HCT116 (cell line): ENCODE measurements at places on chromosomes 6 and 20. TPM values are rescaled to one million over a fixed set of nuclear protein-coding genes. Genes with fewer than 3 reads are reported as not detected.

The SLC16A10 gene
- 8.3 TPM for total RNA-seq

The TINAG gene
- total RNA-seq, result not detected

The CSTF1 gene
- total RNA-seq, result 44.5 TPM

The SLPI gene
- total RNA-seq, result 5.4 TPM

The TNXB gene
- total RNA-seq, result 8.5 TPM

The MATN4 gene
- 0.64 TPM for total RNA-seq

The PARD6B gene
- total RNA-seq, result 41.3 TPM

DNA sequence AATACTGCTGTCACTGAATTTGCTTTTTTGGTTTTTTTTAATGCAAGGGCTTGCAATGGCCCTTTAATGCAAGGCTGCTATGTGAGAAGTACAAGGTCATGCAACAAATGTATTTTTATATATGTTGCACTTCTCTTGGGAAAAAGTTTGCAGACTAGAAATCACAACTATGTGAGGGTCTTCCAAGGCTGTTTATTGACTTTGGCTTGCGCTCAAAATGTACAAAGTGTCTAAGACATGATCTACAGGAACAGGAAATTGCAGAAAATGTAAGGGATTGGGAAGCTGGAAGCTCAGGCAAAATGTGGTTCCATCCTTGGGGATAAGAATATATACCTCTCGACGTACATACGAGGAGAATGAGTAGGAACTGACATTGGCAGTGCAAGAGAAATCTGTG lies 92.2 kb upstream of the F13A1 start:
- H3K27me3 ChIP-seq, result peaks cover 33% of the 10 kb centered on the region; the same call in 1 of the 2 replicates
- no peak overlapping the region for H3K4me3 ChIP-seq
- H3K4me1 ChIP-seq, result no peaks in the 10 kb centered on the region
- no peak for DNase-seq
- no peak overlapping the region for H3K27ac ChIP-seq

DNA sequence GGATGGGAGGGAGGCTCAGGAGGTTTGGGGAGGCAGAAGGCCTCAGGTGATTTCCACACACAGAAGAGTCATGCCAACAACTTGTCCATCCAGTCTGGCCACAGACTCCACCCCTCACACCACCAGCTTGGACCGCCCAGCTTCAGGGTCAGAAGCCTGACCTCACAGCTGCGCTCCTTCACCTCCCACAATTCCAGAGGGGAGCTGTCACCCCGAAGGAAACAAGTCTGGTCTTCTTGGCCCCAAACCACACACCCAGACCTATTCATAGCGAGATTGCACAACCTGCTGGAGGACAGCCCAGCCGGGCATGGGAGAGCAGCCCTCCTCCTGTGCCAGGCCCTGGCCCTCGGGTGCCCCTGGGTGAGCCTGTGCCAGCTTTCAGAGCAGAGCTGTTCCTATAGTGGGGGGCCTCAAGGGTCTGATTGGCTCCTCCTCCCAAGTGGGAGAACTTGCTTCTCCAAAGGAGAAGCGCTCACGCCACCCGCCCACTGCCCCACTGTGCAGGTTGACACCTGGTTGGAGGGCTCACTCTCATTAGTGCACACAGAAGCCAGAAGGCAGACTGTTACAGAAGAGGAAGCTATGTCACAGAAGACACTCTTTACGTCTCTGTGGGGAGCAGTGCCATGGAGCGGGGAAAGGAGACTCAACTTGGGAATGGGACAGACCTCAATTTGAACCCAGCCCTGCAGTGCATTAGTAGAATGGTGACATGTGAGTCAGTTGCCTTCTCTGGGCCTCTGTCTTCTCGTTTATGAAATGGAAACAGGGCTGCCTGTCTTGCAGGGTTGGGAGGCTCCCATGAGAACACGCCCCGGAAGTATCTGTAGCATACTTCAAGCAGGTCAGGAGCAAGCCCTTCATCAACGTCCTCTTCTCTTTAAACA lies 128.8 kb downstream of the FOXO3 start:
- H3K27ac ChIP-seq, result peak overlapping the region; percentile 32
- peak; percentile 57 for DNase-seq
- peaks cover 44% of the 10 kb centered on the region for H3K4me1 ChIP-seq
- H3K36me3 ChIP-seq, result no peaks in the 10 kb centered on the region
- peak overlapping the region; percentile 4; the same call in 1 of the 2 replicates for H3K4me3 ChIP-seq

- H3K36me3 ChIP-seq, result no peaks in the 10 kb centered on the region
- H3K4me1 ChIP-seq, result peaks cover 8% of the 10 kb centered on the region; the same call in 1 of the 2 replicates
- DNase-seq, result no peak
- no peaks in the 10 kb centered on the region for H3K27me3 ChIP-seq
- H3K27ac ChIP-seq, result no peak overlapping the region
- H3K4me3 ChIP-seq, result no peak overlapping the region
These were observed 398.4 kb downstream of the BTBD9 start for GRCh38 chr6:38241200-38241871.

DNA sequence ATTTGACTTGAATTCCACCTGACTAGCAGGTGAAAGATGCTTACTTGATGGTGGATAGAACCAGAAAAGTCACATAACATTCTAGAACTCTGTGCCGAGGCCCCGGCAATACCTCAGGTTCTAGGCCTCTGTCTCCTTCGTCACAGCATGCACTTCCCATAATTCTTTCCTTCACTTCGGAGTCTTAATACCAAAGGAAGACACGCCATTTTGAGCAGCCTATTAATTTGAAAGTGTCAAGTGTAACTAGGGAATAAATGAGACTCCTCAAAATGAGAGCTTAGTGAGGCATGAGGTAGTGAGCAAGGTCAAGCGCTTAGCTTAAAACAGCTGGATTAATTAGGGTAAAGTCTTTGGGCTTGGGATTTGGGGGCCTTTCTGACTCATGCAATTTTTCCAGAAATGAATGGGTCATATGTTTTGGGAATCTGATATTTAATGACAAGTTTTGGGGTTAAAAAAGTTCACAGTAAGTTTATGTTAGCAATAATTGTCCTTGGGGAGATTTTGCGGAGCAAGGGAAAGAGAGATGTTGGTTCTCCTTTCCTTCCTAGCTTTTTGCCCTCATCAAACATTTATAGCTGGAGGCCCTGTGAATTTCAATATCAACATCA lies 29.1 kb upstream of the SGK1 start:
- no peaks in the 10 kb centered on the region for H3K27me3 ChIP-seq
- no peak for DNase-seq
- H3K36me3 ChIP-seq, result no peaks in the 10 kb centered on the region
- no peak overlapping the region for H3K27ac ChIP-seq
- no peaks in the 10 kb centered on the region for H3K4me1 ChIP-seq

DNA sequence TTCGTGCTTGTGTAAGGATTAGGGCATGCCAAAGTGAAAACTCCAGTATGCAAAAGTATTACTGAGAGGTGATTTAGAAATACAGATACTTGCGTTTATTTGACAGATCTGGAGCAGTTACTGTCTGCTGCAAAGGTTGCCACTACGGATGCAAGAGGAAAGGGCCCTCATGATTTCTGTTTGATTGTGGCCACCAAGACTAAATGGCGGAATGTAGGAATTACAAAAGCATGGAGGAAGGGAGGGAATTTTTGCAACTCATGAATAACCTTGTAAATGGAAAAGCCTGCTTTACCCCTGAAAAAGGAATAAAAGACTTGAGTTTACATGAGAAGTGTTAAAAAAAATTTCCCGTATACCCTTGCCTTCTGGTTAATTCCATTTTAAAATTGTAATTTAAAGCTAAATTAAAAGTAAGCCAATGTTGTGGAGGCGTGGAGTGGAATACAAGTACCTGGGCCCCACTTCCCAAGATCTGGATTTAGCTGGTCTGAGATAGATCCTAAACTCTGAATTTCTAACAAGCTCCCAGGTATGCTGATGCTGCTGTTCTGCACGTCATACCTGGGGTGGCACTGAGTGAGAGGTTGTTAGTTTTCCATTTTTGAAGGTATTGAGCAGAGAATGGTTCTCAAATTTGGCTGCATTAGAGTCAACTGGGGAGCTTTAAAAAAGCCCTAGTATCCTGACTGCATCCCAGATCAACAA lies 56.6 kb upstream of the NKX2-2 start:
- H3K4me1 ChIP-seq, result no peaks in the 10 kb centered on the region
- no peak for DNase-seq
- no peak overlapping the region for H3K27ac ChIP-seq
- peaks cover 17% of the 10 kb centered on the region for H3K27me3 ChIP-seq

GRCh38 chr6:33828764-33829731 lies 25.2 kb upstream of the MLN start:
- no peaks in the 10 kb centered on the region for H3K36me3 ChIP-seq
- no peak overlapping the region for H3K4me3 ChIP-seq
- peaks cover 12% of the 10 kb centered on the region; the same call in 1 of the 2 replicates for H3K4me1 ChIP-seq
- H3K27ac ChIP-seq, result no peak overlapping the region
- DNase-seq, result no peak

DNA sequence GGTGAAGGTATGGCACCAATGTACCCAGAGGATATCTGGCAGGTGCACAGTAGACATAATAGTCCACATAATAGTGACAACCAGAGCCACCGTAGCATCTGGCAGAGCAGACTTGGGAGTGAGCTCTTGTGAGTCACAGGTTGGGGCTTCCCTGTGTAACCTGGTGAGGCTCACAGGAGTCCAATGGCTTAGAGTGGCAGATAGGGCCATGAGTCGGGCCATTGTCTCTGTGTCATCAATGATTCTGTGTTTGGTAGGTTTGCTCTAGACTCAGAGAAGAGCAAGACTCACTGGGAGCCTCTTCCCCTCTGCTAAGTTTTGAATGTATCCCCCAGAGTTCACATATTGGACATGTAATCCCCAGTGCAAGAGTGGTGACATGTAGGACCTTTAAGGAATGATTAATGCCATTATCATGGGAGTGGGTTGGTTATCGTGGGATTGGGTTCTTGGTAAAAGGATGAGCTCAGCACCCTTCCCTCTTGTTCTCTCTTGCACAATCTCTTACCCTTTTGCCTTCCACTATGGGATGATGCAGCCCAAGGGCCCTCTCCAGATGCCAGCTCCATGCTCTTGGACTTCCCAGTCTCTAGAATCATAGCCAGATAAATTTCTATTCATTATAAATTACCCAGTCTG lies 22.6 kb upstream of the SIRPA start:
- peaks cover 4% of the 10 kb centered on the region; the same call in 1 of the 2 replicates for H3K4me1 ChIP-seq
- no peaks in the 10 kb centered on the region for H3K36me3 ChIP-seq
- H3K4me3 ChIP-seq, result no peak overlapping the region
- H3K27ac ChIP-seq, result no peak overlapping the region
- H3K27me3 ChIP-seq, result no peaks in the 10 kb centered on the region

DNA sequence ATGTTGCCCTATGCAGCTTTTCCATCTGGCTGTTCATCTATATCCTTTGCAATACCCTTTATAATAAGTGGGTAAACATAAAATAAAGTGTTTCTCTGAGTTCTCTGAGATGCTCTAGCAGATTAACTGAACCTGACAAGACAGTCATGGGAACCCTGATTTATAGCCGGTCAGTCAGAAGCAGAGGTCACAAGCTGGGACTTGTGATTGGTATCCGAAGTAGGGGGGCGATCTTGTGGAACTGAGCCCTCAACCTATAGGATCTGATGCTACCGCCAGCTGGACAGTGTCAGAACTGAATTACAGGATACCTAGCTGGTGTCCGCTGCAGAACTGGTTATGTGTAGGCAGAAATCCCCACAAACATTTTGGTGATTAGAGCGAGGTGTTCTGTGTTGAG lies 39.0 kb downstream of the SLC17A5 start:
- peaks cover 5% of the 10 kb centered on the region for H3K36me3 ChIP-seq
- DNase-seq, result no peak
- no peak overlapping the region for H3K27ac ChIP-seq
- H3K4me1 ChIP-seq, result no peaks in the 10 kb centered on the region

DNA sequence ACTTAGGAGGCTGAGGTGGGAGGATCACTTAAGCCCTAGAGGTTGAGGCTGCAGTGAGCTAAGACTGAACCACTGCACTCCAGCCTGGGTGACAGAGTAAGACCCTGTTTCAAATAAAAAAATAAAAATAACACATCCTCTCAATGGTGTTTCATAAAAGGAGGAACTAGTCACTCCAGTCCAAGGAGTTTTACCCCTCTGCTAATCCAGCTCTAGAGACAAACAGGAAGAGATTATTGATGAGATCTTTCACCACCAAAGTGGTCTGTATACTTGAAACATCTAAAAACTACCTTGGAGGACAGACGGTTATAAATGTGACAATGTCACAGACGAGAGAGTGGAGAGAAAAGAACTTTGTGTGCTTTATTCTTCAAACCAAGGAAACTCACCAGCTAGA lies 58.2 kb downstream of the PIGU start:
- DNase-seq, result no peak
- H3K27me3 ChIP-seq, result no peaks in the 10 kb centered on the region
- no peaks in the 10 kb centered on the region for H3K4me1 ChIP-seq

GRCh38 chr6:14459315-14459714 lies 341.7 kb downstream of the CD83 start:
- no peaks in the 10 kb centered on the region for H3K27me3 ChIP-seq
- no peak overlapping the region for H3K27ac ChIP-seq
- no peaks in the 10 kb centered on the region for H3K36me3 ChIP-seq
- no peak overlapping the region for H3K4me3 ChIP-seq

- no peaks in the 10 kb centered on the region for H3K27me3 ChIP-seq
- H3K4me3 ChIP-seq, result no peak overlapping the region
- no peak overlapping the region for H3K27ac ChIP-seq
- no peaks in the 10 kb centered on the region for H3K4me1 ChIP-seq
These were observed 282.0 kb downstream of the BCKDHB start for GRCh38 chr6:80388507-80388906.

DNA sequence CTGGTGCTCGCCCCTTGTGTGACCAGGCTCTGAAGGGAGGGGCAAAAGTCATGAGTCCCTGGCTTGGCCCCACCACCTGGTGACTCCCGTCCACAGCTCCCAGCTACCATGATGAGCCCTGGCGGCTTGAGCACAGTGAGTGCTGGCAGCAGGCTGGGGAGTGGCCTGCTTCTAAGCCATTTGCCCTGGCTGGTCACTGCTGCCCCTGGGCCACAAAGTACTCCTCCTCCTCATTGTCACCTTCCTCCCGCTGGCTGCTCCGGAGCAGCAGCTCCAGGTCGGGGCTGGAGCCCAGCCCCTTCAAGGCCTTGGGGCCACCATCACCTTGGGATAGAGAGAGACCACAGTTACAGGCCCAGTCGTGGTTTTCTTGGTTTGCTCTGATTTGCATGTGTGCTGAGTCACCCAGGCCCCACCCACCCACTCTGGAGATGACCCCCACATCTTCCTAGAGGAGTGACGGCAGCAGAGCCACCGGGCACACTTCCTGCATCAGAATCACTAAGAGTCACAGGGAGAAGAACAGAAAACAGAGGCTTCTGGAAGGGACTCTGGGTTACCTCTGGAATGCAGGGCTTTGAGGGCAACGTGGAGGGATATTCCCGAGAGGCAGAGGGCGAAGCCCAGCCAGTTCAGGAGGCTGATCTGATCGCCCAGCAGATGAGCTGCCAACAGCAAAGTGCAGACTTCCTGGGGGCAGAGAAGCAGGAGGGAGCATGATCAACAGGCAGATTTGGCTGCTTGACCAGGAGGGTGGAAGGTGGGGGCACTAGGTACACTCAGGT lies 42.1 kb upstream of the CDH22 start:
- H3K36me3 ChIP-seq, result 0 out of 2 replicates have a peak, but pooled peaks cover 9% of the 10 kb centered on the region
- no peak overlapping the region for H3K4me3 ChIP-seq
- no peaks in the 10 kb centered on the region for H3K4me1 ChIP-seq
- no peak overlapping the region for H3K27ac ChIP-seq
- no peaks in the 10 kb centered on the region for H3K27me3 ChIP-seq
- no peak for DNase-seq
